ENCODE measurements at places on chromosomes 12 and 14.

- DNase-seq: no peak
Measured at GRCh38 chr14:65745396-65746190, 333.1 kb downstream of the FUT8 start.

DNA sequence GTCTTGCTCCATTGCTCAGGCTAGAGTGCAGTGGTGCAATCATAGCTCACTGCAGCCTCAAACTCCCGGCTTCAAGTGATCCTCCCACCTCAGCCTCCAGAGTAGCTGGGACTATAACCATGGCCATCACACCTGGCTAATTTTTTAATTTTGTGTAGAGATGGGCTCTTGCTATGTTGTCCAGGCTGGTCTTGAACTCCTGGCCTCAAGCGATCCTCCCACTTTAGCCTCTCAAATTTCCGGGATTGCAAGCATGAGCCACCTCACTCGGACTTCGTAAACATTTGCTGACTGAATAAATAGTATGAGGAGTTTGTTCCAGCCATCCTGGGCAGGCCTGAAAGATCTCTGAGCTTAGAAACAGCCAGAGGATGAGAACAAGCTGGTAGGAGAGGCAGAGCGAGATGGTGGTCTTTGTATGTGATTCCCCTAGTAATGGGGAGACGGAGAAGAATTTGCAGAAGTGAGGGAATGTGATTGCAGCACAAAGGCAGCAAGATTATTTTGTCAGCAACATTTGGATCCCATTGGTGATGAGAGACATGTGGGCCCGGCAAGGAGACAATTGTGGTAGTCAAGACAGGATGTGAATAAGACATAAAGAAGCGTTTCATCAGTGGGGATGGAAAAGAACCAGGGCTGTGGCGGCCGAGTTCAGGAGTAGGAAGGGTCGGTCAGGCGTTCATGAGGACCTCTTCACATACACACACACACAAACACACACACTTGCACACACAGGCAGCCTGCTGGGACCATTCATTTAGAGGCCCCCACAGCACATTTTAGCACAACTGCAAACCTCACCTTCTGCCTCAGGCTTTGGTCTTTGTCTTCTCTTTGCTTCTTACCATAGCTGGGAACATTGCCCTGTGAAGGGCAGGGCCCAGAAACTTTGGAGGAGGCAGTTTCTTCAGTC lies 155.5 kb downstream of the ZFP36L1 start:
- DNase-seq: no peak

GRCh38 chr14:100547633-100548294 lies 39.5 kb downstream of the BEGAIN start:
- no peak for DNase-seq

- no peak for DNase-seq
Measured at GRCh38 chr12:27355979-27356378, 23.3 kb downstream of the BMAL2 start.

DNA sequence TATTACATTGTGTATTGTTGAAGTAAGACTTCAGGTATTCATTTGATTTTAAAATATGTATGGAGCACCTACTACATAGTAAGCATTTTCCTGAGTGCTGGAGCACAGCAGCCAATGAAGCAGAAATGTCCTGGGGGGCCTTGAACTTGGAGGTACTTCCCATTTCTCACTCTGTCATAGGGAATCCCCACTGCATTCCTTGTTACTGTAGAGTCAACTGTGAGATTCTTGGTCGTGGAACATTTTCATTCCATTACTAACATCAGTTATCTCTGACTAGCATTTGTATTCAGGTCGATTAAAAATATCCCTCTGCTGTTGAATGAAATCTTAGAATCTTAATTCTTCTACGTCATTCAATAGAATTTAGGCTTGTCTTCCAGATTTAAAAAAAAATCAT lies 66.7 kb downstream of the PDE3A start:
- DNase-seq: no peak

GRCh38 chr14:95043732-95044462 lies 113.4 kb downstream of the DICER1 start:
- no peak for DNase-seq

GRCh38 chr12:6620885-6621274 lies 13.7 kb upstream of the CHD4 start:
- no peak for DNase-seq

DNA sequence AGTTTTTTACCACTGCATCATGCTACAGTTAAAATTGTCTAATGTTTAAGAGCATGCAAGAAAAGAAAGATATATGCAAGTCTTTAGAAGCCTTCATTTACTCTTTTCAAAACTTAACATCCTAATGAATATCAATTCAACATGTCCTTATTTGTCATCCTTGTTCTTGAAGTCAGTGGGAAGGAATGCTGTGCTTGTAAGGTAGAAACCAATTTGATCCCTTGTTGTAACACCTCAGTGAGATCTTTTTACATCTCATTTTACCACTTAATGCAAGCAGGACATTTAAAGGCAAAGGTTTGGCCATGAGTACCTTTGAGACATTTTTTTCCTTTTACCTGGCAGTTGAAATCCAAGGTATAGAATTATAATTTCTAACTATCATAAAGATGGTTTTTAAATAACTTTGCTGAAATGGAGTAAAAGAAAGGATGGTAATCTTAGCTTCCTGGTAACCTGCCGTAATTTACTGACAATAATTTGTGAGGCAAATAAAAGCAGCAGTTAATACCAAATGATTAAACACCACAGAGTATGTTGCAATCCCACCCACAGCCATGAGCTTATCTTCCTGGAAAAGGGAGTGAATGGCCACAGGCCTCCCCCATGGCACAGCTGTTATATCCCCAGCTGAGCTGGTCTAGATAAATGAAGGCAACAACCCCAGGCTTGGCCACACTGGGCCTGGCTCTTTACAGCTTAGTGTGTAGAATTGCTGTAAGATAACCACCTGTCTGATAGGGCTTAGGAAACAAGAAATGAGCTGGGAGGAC lies 33.2 kb upstream of the STRN3 start:
- no peak for DNase-seq

DNA sequence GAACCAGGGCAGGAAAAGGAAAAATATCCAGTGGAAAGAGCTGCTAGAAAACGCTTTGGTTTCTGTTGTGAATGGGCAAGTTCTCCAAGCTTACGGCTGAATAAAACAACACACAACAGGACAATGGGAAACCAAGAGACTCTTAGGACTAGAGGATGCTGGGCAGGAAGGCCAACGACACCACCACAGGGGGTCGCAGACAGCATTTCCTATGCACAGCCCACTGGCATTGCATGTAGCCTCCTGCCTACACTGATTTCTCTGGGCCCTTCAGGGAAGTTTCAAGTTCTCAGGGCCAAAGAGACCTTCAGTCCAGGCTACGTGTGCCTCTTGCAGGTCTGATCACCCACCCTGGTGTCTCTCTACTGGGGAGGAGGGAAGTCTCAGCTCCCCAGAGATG lies 108.0 kb downstream of the RIMBP2 start:
- no peak for DNase-seq

DNA sequence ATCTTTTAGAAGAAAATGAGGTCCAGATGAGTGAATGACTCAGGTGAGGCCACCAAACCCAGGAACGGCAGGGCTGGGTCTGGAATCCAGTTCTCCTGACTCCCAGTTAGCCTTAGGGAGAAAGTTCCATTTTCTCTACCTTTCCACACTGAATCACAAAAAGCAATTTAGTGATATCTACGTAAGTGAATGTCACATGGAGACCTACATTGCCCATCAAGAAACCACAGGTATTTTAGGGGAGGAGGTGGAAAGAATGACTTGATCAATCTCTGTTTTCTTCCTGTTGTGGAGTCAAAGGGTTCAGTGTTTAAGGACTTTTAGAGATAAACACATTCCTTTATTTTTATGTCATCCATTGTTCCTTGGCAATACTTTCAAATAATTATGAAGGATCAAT lies 106.9 kb upstream of the PTPRB start:
- DNase-seq: no peak

- DNase-seq: no peak
Measured at GRCh38 chr12:130552483-130552996, 163.6 kb downstream of the RIMBP2 start.

GRCh38 chr12:3468836-3469235 lies 22.2 kb upstream of the PRMT8 start:
- DNase-seq: no peak

- DNase-seq: no peak
Measured at GRCh38 chr14:59208224-59208814, 19.9 kb downstream of the DAAM1 start.

DNA sequence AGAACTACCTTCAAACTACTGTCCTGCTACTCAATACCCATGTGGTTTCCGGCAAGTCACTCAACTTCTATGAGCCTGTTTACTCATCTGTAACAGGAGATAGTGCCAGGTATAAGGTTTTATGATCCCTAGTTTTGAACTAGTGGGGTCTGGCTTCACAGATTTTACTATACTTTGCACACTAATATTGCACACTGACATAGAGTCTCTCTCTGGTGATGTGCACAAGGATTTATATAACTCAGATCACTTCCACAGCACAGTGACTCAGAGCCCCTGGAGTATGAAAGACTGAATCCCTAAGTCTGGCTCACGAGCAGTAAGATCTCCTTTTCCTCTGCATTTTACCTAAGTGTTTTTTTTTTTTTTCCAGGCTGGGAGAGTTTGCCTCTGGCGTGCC lies 69.7 kb upstream of the SLC38A2 start:
- DNase-seq: no peak

- DNase-seq: no peak
Measured at GRCh38 chr12:84222841-84223240, 689.8 kb downstream of the SLC6A15 start.

DNA sequence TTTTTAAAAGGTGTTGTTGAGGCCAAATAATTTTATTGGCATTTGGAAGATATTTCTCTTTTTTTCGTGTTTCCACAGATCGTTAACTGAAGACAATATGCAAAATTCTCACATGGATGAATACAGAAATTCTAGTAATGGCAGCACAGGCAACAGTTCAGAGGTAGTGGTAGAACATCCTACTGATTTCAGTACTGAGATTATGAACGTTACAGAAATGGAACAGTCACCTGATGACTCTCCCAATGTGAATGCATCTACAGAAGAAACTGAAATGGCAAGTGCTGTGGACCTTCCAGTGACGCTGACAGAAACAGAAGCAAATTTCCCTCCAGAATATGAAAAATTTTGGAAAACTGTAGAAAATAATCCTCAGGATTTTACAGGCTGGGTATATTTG lies 11.2 kb downstream of the PRPF39 start:
- DNase-seq: no peak

GRCh38 chr12:112001576-112001975 lies 11.4 kb downstream of the TMEM116 start:
- no peak for DNase-seq

DNA sequence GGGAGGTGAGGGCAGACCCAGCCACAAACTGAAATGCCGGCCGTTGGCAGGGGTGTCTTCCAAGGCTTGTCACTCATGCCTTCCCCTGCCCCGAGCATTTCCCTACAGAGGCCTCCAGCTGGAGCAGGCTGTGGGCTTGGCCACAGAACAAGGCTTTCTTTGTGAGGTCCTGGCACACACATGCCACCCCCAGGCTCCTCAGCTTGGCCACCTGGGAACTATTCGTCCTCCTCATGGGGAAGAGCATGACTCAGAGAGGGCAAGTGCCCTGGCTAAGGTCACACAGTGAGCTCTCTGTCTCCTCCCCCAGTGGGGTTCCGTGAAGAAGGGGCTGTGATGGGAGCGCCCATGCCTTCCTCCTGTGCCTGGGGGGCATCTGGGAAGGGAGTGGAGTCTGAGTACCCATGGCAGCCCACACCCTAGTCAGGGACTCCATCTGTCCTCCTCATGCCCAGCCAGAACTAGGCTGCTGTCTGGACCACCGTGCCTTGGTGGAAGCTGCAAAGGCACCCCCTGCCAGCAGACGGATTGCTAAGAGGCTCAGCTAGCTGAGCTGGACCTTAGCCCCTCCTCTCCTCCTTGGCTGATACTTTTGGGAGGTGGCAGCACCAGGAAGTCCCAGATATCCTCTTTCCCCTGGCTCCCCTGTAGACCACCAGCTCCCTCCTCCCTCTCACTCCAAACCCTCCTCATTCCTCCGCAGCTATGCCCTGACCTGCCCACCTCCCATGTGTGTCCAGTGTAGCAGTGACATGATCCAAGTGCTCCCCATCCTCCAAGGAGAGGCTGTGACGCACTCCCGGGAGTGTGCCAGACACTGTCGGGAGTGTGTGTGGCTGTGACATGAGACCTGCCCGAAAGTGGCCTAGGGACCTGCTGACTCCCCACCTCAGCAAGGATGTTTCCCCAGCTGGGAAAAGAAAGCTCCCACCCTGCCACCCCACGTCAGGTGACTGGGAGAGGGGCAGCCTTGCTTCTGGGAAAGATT lies 21.4 kb downstream of the ABCB9 start:
- no peak for DNase-seq

DNA sequence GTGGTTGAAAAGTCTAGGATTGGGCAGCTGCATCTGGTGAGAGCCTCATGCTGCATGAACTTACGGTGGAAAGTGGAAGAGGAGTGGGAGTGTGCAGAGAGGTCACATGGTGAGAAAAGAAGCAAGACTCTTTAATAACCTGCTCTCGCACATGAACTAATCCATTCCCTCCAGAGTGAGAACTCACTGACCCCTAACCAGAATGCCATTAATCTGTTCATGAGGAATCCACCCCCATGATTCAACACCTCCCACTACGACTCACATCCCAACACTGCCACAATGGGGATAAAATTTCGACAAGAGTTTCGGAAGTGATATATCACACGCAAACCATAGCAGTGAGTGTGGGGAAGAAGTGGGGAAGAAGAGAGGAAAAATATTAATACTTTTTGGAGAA lies 377.4 kb downstream of the NAV3 start:
- DNase-seq: no peak

GRCh38 chr12:38138225-38139221 lies 178.1 kb upstream of the ALG10B start:
- DNase-seq: peak; percentile 36

DNA sequence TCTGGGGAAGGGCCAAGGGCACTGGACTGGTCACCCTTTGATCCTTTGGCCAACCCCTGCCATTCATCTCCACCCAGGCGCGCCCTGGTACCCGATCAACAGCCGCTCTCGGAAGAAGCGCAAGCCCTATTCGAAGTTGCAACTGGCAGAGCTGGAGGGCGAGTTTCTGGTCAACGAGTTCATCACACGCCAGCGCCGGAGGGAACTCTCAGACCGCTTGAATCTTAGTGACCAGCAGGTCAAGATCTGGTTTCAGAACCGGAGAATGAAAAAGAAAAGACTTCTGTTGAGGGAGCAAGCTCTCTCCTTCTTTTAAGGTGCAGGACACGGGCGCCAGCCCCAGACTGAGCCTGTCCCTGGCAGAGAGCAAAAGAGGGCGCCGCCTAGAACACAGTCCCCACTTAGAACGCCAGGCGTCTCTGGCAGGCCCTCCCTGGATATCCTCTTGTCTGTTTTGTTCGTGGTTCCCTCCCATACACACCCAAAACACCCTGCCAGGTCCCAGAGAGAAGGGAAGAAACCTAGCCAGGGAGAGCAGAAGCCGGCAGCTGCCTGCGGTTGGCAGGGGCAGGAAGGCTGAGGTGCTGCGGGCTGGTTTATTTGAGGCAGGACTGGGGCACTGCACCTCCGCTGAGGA lies 1.7 kb downstream of the HOXC12 start:
- DNase-seq: no peak

GRCh38 chr12:75856235-75856634 lies 175.3 kb downstream of the PHLDA1 start:
- no peak for DNase-seq
